ENCODE measurements at places on chromosomes 5 and 9. TPM values are rescaled to one million over a fixed set of nuclear protein-coding genes. Genes with fewer than 3 reads are reported as not detected.

The PLAC8L1 gene
- not detected for total RNA-seq

The NKD2 gene
- 16.7 TPM for total RNA-seq

The NUTM2F gene
- total RNA-seq: not detected

The LSM11 gene
- total RNA-seq: 4.6 TPM

The LEAP2 gene
- total RNA-seq: 2.9 TPM

The GABRB2 gene
- 2.5 TPM for total RNA-seq

The STPG3 gene
- total RNA-seq: not detected

The FST gene
- 7.6 TPM for total RNA-seq

The PHF24 gene
- 0.15 TPM for total RNA-seq

The TMEM215 gene
- total RNA-seq: not detected

The MARCHF6 gene
- 90.8 TPM for total RNA-seq

The SPINK5 gene
- under 0.01 TPM for total RNA-seq

The PCDHA9 gene
- total RNA-seq: 0.16 TPM

The PRSS3 gene
- not detected for total RNA-seq

The UTP15 gene
- 39.0 TPM for total RNA-seq

The CDC20B gene
- not detected for total RNA-seq

The ANKRD34B gene
- total RNA-seq: not detected

The FOXD4L6 gene
- 0.15 TPM for total RNA-seq

The SLC45A2 gene
- total RNA-seq: not detected

The UGCG gene
- total RNA-seq: 57.1 TPM

The SCGB3A2 gene
- not detected for total RNA-seq

The GPSM1 gene
- total RNA-seq: 8.6 TPM

The RORB gene
- 1.0 TPM for total RNA-seq

The SLC1A3 gene
- total RNA-seq: 122 TPM

The PCDHB7 gene
- total RNA-seq: 3.4 TPM

The NIPAL4 gene
- under 0.01 TPM for total RNA-seq

The PCSK1 gene
- 0.59 TPM for total RNA-seq

The PCDHB8 gene
- total RNA-seq: 0.80 TPM
